Fibroblast of skin of right biceps (primary cell): ENCODE measurements at places on chromosomes 5 and 9.

DNA sequence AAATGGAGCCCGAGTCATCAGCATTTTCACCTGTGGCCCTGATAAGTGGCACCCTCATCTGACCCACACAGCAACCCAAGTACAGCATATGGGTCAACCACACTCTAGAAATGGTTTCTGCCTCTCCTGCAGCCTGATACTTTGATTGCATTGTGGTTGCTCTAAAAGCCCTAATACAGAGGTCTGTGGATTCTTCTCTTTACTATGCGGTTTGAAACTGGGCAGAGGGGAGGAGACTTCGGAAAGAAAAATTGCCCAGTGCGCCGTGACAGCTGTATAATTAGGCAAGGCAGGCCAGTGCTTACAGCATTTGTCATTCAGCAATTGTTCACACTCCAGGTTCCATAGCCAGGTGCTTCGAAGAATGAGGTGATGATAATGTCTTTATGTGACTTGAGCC, 361.0 kb downstream of the NFIB start:
- no peak for DNase-seq

DNA sequence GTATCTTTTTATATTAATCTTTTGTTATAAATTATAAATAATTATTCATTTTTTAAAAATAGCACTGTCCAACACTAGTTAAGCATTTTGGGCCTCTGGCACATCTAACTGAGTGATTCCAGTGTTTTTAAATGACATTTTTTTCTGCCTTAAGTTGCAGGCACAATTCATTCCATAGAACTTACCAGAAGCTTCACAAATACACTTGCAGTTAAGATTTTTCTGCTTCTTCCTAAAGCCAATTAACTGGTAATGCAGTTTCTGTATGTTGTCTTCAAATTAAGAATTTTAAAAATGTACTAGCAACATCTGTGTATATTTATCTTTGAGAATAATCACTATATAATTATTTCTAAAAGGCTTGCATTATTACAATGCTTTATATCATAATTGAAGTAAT, 11.2 kb upstream of the NFIB start:
- DNase-seq: no peak

GRCh38 chr9:106961623-106962022, 98.7 kb downstream of the ZNF462 start:
- peak; percentile 59 for DNase-seq

- peak; percentile 79 for DNase-seq
Measured at GRCh38 chr5:74161170-74161569, 479.4 kb downstream of the ENC1 start.

- no peak for DNase-seq
Measured at GRCh38 chr9:124392254-124392870, 22.9 kb downstream of the PSMB7 start.

GRCh38 chr9:137639303-137640051, 20.7 kb downstream of the EHMT1 start:
- no peak for DNase-seq

DNA sequence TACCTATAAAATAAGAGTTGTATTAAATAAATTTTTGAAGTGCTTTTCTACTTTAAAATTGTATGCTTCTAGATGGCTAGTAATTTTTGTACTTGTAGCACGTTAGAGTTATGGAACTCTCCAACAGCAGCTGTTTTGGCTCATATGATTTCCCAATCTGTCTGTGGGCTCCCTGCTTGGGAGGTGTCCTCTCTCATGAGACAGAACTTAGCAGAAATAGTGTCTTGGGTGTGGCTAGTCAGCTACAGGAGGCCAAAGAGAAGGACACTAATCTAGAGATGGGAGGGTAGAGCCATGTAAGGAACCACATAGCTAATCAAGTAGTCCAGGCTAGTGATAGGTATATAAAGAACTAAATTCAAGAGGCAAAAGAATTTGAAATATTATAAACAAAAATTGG, 78.4 kb upstream of the DAB2 start:
- peak; percentile 46 for DNase-seq

GRCh38 chr9:121328876-121329681, 41.0 kb downstream of the STOM start:
- DNase-seq: no peak

GRCh38 chr5:172685091-172685490, 44.0 kb downstream of the NEURL1B start:
- no peak for DNase-seq

DNA sequence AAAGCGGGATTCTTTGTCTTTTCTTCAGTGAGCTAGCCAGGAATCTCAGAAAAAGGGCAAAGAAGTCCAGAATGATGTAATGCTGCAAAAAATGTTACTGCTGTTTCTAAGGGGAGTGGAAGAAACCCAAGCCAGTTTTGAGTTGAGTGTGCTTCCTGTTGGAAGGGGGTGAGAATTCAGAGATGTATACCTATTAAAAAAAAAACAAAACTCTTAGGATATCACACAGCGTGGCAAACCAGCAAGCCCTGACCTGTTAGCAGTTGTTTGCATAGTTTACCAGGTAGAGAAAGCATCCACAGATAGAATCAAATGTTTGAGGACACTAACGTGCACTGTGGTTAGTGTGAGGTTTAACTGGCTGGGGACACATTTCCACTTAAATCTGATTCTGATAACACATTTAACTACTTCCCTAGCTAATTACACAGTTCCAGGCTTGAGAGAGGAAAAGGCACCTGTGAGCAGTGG, 11.4 kb downstream of the BASP1 start:
- peak; percentile 76 for DNase-seq

- DNase-seq: peak; percentile 15
Measured at GRCh38 chr5:5658226-5658625, 235.7 kb downstream of the ICE1 start.
